Activated CD4-positive, alpha-beta T cell treated with anti-CD3 and anti-CD28 coated beads, Interleukin-2, amount 50 U/mL, for 24 hours (primary cell): ENCODE measurements at places on chromosomes 7 and 10.

GRCh38 chr7:128203710-128204214, 37.3 kb upstream of the LEP start:
- no peak for DNase-seq

GRCh38 chr10:129764011-129764900, 199.8 kb downstream of the EBF3 start:
- no peak for DNase-seq

DNA sequence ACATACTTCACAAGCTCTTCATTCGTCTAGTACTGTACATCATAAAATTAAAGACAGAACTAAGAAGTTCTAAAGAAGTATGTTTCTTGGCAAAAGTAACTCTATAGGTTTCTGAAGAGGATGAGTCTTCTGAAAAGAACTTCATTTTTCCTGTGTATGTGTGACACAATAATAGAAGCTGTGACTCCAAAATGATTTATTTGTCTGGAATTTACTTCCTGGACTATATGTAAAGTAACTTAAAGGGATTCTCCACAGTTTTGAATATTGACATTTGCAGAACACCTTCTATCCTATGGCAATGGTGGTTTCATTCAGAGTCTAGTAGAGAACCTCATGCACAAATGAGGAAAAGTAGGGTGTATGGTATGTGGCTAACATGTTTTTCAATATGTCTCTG, 19.8 kb upstream of the CLDN12 start:
- no peak for DNase-seq

DNA sequence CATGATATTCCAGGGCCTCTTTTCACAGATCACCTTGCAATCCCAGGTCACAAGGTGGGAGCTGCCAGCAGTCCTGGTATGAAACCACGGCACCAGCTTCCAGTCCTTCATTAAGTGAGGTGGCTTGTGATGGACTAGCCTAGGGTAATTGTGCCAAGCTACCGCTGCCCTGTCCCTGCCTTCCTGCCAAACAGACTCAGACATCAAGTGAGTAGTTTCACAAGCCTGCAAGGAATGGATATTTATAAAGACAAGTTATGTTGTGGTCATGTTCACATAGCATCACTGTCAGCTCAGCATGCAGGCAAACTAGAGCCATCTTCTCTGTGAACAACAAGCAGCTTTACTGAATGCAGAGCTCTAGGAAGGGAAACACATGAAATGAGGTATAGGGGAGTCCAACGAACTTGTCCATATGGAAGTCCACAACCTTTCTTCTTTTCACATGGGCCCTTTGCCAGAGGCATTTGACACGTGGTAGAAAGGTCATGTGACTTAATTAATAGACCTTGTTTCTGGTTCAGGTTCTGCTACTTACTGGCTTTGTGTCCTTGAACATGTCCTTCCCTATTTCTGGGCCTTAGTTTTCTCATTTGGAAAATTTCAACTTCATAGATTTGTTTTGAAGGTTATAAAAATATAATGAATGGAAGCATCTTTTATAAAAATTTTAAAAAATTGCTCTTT, 1061.2 kb downstream of the KCNMA1 start:
- no peak for DNase-seq

DNA sequence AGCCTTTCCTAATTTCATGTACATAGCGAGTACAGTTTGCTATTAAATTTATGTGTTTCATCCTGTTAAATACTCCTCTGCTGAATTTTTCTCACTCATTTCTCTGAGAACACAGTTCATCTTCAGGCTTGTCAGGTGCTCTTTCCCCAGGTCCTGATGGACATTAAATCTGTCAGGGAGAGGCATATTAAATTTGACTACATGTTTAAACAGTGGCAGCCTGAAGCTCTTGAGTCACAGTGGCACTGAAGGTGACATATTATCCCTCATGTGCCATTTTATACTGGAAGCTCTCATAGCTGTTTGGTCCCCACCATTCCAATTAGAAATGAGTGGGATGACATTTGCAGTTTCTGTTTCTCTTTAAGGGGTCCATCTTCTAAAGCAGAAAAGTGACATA, 1089.6 kb upstream of the SORCS1 start:
- no peak for DNase-seq

- DNase-seq: no peak
Measured at GRCh38 chr7:135242096-135242684, 8.6 kb downstream of the STRA8 start.

GRCh38 chr7:157041514-157042277, 31.2 kb upstream of the MNX1 start:
- no peak for DNase-seq

DNA sequence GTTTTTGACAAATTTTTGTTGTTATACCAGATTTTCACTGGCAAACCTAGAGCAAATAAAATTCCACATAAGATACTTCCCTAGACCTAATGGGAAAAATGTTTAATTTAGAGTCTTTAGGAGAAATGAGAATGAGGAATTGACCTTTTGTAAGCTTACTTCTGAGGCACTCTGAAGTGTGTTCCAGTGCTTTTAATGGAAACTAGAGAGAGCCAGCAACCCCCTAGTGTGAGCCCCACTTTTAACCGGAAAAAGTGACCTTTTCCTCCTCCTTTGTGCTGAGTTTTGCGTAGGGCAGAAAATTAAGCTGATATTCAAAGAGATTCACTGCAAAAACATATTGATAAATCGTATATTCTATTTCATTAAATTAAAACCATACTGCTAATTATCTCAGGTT, 5.2 kb downstream of the IKZF1 start:
- DNase-seq: no peak

DNA sequence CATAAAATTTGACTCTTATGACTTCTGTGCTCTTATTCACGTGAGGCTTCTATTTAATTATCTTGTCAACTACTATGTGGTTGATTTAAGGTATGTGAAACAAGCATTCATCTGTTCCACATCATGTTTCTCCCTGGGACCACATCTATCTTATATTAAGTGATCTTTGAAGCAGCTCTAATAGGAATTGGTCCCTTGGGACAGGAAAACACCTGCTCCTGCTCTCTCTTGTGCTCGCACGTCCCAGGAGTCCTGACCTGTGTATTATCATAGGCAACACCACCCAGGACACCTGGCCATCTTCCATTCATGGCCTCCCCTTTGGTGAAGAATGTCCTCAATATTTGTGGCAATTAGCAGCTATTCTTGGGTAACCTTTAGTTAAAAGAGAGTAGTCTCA, 269.2 kb downstream of the NRG3 start:
- DNase-seq: no peak

GRCh38 chr10:74977072-74977471, 134.4 kb upstream of the SAMD8 start:
- DNase-seq: no peak

- no peak for DNase-seq
Measured at GRCh38 chr10:113297226-113297625, 255.6 kb upstream of the HABP2 start.

DNA sequence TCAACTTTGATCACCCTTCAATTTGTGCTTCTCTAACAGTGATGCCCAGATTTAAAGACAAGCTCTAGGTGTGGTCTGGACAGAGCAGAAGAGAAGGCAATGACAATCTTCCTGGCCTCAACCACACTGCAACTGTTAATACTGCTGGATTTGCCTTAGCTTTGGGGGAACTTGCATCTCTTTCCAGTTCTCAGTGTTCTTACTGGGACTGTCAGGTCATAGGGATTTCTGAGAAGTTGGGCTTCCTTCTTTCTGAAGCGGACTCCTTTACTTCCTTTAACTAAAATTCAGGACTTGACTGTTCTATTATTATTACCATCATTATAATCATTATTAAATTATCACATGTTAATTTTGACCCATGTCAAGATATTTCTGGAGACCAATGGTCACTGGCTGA, 80.8 kb downstream of the OSBPL3 start:
- DNase-seq: no peak

DNA sequence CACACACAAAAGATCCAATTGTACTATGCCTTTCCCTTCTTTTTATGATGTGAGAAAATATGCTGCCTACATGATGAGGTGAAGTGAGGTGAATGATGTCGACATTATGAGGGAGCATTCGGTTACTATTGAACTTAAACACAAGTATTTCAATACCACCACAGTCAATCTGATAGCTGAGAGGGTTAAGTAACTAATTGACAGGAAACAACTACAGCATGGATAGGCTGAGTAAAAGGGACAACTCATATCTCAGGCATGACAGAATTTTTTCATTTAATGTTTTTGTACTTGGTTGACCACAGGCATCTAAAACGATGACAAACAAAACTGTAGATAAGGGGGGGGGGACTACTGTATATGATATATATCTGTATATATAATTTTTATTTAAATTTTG, 488.9 kb downstream of the SH2D4B start:
- no peak for DNase-seq

DNA sequence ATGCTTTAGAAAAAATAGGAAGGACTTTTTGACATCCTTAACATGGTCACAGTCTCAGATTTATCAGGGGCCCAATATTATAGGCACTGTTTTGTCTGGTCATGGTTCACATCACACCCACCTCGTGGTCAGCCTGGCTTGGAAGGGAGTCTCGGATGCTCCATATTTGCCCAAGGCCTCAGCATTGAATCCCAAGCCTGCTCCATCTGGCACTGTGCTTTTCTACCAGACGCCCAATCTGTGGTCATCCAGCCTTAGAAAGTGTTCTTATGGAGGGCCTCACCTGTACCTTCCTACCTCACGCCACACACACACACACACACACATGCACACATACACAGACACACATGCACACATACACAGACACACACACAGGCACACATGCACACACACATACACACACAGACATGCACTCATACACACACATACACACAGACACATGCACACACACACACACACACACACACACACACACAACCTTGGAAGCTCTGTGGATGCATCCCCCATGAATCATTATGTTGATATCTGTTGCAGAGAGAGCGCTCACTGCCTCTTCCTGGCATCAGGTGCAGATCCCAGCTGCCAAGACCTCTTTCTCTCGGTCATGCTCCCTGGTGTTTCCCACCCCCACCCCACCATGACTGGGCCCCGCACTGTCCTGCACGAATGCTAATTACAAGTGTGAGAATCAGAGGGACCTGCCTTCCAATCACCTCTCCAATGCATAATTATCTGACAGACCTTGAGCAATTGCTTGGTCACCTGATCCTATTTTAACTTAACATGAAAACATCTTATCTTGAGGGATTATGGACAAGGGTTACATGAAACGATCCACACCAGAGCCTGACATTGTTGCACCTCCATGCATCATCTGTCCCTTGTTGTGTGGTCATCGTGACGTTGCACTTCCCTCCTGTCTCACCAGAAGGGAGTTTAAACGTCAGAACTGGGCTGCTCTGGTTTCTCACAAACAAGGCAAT, 122.7 kb upstream of the TMEM72 start:
- DNase-seq: no peak

- DNase-seq: no peak
Measured at GRCh38 chr7:112199672-112200071, 6.5 kb downstream of the DOCK4 start.

DNA sequence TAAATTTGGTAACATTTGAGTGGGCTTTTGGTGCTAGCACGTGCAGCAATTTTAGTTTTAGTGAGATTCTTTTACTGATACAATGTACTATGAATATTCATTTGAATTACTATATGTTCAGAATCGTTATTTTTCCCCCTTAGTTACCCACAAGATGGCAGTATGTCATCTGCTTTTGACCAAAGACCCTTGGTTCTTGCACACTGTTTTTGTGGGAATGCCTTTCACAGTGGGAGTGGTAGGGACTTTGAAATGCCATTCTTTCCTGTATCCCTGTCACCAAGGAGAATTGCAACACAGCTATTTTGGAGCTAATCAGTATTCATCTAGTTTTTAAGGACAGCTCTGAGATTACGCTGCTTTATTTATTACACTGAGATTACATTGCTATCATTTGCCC, 40.6 kb downstream of the SEC23IP start:
- DNase-seq: no peak

- DNase-seq: no peak
Measured at GRCh38 chr10:79361726-79362397, 14.6 kb downstream of the PPIF start.
